ENCODE measurements at places on chromosomes 3 and 15. TPM values are rescaled to one million over a fixed set of nuclear protein-coding genes. Genes with fewer than 3 reads are reported as not detected.
A peak's percentile ranks its signal among the peaks of the same experiment; 100 is the strongest.

Gene PYGO1
- total RNA-seq: 15.6 TPM

GRCh38 chr3:134054231-134054630 is 24.5 kb upstream of the SLCO2A1 start:
- peak; percentile 59 for DNase-seq

Gene ARNT2
- total RNA-seq: 4.9 TPM

GRCh38 chr3:155377071-155377470 is 83.6 kb upstream of the STRIT1 start:
- DNase-seq: no peak

DNA sequence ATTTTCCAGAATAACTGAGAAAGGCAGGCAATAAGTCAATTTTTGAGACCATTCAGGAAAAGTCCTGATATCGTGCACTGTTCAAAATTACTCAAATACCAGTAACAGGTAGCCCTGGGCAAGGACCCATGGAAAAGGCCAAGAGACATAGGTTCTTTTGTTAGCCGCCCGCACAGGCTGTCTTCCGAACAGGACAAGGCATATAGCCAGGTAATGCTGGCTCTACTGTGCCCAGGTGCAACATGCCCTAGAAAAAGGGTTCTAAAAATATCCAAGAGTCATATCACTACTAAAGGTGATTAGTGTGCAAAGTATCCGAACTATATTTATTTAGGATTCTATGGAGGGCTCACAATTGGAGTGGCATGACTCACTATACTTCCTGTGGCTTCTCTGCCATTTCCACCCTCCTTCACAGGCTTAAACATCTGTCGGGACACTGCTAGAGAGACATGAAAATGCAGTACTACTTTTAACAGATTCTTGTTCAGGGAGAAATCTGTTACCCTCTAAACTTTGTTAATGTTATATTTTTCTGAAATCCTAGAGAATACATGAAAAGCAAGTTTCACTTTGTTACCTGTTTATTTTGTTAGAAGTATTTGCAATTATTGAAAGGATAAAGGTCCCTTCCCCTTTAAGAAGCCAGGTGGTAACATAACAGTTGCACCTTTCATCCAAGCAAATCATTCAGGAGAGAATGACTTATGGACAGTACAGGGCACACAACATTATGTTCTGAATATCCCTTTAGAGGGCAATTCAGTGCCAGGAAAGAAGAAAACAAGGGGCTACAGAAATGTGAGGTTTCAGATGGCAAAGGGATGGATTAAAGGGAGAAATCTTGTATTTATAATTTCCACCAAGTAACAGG is 293.3 kb upstream of the THBS1 start:
- DNase-seq: no peak

Gene FETUB
- 0.04 TPM for total RNA-seq

DNA sequence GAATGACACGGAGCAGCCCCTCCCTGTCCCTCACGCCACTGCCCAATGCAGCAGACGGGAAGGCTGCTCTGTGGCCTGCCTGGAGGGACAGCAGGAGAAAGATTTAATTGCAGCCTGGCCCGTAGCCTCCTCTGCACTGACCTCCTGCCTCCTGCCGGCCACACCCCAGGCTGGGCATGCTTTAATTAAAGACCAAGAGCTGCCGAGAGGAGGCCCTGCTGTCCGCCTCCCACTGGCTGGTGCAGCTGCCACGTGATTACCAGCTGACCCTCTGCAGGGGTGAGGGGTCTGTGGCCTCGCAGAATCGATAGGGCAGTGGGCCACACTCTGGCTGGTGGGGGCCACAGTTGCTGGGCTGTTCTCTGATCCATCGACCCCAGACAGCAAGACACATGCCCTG is 100.2 kb upstream of the PRR23E start:
- no peak for DNase-seq

- peak; percentile 77 for DNase-seq
These were observed 91.2 kb downstream of the SENP2 start for GRCh38 chr3:185677146-185677829.

GRCh38 chr15:81419332-81419943 is 45.4 kb upstream of the TMC3 start:
- peak; percentile 68 for DNase-seq

DNA sequence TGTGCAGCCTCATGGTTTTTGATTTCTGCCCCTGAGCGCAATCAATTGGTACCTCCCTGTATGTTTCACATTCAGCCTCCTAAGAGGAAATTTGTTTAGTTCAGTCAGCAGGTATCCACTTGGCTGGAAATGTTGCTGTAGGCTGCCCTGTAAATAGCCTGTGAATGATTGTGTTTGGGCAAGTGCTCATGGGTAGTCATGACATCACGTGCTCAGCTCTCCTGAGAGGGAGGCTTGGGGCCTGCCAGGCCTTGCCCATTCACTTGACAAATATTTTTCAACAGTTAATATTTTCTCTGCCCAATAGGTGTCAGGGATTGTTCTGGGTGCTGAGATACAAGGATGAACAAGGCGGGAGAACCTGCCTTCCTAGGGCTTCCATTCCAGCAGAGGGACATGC is 13.3 kb downstream of the HRH1 start:
- no peak for DNase-seq

DNA sequence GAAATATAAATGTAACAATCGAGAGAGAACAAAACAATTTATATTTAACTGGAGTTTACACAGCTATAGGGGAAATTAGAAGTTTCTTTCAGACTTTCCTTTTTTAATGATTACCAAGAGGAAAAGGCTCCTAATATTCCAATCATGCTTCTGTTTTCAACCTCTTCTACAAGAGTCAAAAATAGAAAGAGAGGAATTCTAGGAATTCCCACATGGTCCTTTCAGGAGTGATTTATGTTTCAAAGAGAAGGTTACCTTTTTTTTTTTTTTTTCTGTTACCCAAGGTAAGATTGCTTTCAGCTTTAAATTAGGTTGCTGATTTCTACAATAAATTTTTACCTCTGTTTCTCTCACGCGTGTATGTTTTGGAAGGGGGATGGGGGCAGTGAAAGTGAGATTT is 355.3 kb upstream of the DCBLD2 start:
- no peak for DNase-seq

GRCh38 chr3:149717391-149718056 is 34.8 kb downstream of the COMMD2 start:
- DNase-seq: peak; percentile 86

- DNase-seq: peak; percentile 67
These were observed 48.0 kb upstream of the FBN1 start for GRCh38 chr15:48693484-48693883.

DNA sequence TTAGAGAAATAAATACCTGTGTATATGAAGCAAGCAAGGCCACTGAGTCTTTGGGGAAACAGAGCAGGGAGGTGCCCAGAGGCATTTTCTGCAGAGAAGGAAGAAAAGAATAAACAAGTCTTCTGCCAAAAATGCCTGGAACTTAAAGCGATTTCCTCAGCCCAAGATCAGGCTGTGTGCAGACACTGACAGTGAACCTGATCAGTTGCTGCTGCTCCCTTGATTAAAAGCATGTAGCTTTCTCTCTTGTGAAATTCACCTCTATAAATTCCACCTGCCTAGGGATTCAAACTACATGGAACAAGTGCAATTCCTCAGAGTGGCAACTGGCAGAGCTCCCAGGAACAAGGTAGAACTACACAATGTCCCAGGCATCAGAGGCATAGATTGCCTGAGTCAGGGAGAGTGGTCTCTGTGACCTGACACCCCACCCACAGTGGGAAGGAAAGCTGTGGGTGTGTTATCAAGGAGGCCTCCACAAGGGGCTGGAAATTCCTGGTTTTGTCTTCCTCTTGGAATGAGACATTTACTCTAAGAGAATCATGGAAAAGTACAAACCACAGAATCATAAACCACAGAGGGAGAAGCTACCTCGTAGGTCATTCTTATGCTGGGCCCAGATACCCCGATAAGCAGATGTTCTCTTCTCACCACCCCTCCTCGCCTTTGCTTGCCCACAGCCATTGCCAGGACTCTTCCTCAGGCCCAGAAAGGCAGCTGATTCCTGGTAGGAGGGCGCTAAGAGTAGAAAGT is 1.8 kb upstream of the ZBTB38 start:
- DNase-seq: peak; percentile 30

Gene CHL1
- total RNA-seq: 4.2 TPM

GRCh38 chr15:69046781-69047180 is 32.3 kb downstream of the NOX5 start:
- DNase-seq: no peak

DNA sequence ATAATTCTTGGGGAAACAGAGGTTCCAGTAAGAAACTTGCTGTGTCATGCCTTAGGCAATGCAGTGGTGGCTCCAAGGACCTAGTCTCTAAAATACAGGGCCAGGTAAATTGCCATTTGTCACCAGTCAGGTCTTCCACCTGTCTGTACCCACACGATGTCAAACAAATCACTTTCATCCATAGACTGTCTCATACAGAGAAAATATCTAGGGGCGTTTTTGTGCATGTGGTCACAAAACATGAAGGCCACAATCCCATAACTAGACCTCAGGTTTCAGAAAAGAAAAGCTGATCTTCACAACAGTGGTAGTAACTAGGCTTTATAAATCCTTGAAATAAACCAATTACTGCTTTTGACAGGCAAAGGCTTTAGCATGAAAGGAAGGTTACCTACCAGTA is 92.3 kb downstream of the SLC9A9 start:
- DNase-seq: no peak

Gene LTK
- total RNA-seq: 9.4 TPM

- DNase-seq: no peak
These were observed 299.5 kb downstream of the GAP43 start for GRCh38 chr3:115922681-115923347.

DNA sequence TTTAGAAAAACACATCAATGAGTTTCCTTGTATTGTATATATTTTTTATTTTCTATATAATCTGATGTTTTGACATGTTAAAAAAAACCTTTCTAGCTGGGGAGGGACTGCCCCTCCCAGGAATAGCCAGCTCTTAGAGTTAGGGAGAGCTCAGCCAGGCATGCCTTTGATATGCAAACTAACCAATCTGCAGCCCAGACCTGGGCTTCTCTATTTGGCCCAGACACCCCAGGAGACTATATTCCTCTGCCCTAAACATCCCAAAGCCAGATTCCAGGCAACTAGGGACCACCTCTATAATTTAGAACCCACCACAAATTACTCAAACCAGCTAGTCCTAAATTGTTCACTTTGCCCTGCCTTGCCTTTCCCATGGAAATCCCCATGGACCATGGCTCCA is 390.9 kb upstream of the ADAMTS9 start:
- no peak for DNase-seq

Gene ZNF619
- total RNA-seq: 4.3 TPM

GRCh38 chr3:25611193-25611592 is 53.5 kb downstream of the TOP2B start:
- DNase-seq: no peak

Gene GNAT1
- total RNA-seq: not detected

DNA sequence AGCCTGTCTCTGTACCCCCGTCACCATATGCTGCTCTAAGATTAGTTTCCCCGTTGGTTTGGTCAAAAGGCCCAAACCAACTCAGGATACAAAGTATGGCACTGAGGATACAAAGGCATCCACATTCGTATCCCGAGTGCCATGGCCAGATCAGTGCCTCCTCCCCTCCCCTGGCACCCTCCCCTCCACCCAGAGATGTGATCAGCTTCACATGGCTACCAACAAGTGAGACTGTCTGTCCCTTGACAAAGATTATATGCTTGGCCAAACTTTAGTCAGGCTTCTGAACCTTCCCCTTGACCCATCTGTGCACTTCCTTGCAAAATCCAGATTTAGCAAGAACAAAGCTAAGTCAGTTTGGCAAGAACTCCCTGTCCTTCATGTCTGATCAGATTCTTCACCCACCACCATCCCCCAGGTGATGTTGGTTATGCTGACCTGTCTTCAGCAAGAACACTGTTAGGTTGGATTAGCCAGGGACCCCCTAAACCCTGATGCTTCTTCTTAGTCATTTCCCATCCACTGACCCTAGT is 61.7 kb downstream of the KLF15 start:
- DNase-seq: no peak

GRCh38 chr15:65246026-65246714 is 34.9 kb upstream of the CILP start:
- DNase-seq: peak; percentile 44

Gene ALDH1A2
- 24.7 TPM for total RNA-seq

DNA sequence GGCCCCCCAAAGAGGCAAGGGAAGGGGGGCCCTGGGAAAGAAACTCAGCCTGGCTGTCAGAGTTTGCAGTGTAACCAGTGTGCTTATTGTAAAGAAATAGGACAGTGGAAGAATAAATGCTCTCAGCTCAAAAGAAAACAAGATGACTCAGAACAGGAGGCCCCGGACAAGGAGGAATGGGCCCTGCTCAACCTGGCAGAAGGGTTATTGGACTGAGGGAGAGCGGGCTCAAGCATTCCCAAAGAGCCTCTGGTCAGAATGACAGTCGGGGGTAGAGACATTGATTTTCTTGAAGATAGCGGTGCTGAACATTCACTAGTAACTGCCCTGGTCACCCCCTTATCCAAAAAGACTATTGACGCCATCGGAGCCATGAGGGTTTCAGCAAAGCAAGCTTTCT is 100.4 kb upstream of the OSBPL11 start:
- DNase-seq: no peak

Gene NANOGP8
- 0.27 TPM for total RNA-seq

All from muscle of leg (tissue), 16 donors.